ENCODE measurements at places on chromosomes 1 and 21.

- no peak for DNase-seq
These were observed 1.4 kb upstream of the MYOG start for GRCh38 chr1:203086992-203087763.

DNA sequence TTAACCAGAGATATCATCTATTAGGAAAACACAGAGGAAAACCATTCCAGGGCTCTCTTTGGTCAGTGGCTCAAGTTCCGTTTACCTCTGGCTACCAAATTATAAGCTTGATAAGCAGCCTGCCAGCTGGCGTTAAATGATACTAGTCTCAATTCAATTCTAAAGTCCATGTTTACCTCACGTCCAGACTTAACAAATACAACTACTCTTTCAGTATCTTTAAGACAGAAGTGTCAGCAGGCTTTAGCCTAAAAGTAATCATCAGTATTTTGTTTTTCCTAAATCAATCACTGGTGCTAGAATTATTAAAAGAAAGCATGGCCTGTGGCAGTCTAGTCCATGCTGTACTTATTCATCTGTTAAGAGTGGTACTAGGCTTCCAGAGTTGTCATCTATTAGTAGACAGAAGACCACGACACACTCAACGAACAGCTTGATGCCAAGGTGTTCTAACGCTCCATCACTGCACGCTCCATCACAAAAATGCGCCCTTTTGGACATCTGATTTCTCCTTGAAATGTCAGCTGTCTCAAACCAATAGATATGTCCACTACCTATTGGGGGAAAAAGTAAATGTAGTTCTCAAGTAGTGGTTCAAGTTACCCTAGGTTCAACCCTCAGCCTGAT is 1.5 kb downstream of the IVNS1ABP start:
- DNase-seq: no peak

DNA sequence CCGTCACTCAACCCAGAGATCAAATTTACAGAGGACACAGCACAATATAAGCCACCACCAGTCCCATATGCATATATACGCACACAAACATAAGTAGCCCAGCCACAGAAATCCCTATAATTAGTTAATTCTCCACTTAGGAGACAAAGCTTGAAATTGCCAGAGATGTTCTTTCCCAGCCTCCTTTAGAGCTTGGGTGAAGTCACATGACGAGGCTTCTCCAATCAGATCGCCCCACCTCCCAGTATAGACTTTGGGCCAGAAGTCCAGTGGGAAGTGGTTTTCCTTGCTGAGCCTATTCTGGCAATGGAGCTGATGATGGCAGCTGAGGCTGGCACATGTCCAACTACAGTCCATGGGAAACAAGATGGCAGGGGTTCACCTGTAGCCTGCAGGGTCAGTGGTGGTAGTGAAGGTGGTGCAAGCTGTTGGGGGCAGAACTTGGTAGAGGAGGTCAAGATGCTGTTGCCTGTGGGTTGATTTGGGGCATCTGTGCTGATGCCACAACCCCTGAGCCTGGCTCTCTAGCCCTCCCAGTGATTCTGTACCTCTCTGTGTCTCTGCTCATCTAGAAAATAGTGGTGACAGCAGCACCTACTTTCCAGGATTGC is 535.9 kb downstream of the MATN1 start:
- DNase-seq: no peak

GRCh38 chr21:42212266-42212665 is 6.7 kb upstream of the ABCG1 start:
- DNase-seq: no peak

GRCh38 chr21:39847877-39848276 is 19.4 kb upstream of the PCP4 start:
- DNase-seq: no peak
